ENCODE measurements at places on chromosomes 3 and 15.

DNA sequence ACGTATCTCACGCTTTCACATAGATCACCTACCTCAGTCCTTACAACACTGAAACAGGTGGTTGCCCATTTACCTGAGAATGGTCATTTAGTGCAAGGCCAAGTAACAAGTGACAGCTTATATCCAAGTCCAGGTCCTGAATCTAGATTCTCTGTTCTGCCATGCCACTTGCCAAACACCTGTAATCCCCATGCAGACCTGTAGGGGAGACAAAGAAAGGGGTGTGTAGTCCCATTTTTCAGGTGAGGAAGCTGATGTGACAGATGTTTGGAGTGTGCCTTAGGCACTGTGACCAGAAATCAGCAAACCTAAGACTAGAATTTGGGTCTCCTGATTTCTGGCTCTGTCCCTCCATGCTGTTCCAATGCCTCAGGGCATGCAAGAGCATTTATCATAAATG lies 12.7 kb downstream of the ZNF35 start:
- no peak for DNase-seq

DNA sequence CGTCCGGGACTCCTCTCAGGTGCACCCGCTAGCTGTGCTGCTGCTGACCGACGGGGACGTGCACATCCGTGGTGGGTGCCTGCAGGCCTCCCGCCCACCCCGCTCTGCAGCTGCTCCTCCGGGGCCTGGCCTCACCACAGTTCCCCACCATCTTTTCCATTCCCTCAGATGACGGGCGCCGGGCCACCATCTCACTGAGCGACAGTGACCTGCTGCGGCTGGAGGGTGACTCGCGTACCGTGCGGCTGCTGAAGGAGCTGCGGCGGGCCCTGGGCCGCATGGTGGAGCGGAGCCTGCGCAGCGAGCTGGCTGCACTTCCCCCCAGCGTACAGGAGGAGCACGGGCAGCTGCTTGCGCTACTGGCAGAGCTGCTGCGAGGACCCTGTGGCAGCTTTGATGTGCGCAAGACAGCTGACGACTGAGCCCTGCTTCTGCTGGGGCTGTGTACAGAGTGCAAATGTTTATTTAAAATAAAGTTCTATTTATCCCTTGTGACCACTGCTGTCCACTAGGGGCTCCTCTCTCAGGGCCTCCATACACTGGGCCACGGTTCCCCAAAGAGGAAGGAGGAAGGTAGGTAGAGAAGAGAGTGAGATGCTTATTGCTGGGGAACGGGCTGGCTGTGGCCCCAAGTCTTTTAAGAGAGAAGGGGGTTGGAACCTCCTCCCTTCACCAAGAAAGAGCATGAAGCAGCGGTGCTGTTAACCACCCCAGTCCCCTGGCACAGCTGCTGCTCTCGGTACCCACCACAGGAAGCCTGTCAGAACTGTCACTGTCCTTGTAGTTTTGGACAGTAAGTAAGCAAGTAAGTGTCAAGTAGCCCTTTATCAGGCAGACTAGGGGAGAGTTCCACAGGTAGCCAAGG lies 47.0 kb downstream of the DHX30 start:
- DNase-seq: no peak

DNA sequence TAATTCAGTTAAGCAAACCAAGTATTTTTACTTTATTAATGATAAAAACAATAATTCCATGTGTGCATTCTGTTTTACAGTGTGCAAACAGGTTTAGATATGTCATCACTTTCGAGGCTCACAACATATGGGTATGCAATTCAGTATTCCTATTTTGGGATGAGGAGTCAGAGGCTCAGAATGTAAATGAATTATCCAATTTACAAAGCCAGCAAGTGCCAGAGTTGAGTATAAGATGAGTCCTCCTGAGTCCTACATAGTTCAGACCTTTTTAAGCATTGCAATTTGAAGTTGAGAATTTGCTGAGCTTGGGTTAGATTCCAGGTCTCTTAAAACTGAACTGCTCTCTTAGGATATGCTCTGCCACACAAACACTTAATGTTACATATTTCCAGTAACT lies 424.2 kb upstream of the ROBO2 start:
- no peak for DNase-seq

DNA sequence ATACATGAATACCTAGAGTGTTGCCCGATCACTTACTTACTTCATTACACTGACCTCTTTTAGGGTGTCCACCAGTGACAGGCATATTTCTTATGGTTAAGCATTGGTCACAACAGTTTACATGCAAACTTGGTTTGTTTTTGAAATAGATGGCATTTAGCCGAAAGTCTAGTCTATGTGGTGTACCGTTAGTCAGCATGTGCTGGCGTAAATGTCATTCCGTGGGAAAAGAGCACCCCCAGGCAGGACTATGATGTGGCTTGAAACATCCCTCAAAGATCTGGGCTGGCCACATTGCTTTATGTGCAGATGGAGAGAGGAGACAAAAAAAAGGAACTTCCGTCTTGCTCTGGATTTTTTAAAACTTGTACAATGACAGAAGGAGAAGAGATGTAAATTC lies 357.0 kb upstream of the ICE2 start:
- no peak for DNase-seq

GRCh38 chr15:71167445-71168165 lies 52.3 kb downstream of the THSD4 start:
- no peak for DNase-seq

DNA sequence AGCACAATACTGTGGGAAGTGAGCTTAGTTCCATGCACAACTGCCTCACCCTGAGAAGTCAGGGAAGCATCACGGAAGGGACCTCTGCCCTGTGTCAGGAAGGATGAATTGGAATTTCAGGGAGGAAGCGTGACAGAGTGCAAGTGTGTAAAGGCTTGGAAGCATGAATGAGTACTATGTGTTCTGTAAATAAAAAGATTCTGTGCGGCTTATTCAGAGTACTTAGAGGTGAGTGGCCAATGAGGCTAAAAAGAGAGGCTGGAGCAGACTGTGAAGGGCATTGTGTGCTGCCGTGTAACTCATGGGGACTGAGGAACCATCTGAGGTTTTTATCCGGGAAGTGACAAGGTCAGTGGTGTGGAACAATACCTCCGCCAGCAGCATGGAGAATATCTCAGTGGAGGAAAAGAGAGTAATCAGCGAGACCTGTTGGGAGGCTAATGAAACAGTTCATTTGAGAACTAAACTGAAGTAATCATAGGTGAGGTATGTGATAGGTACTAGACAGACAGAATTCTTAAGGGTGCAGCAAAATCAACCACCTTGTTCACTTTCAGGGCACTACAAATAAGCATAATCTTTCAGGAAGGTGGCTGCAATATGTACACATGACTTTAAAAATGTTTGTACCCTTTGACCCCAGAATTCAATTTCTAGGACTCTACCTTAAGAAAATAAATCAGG lies 64.9 kb upstream of the SPRED1 start:
- DNase-seq: no peak

DNA sequence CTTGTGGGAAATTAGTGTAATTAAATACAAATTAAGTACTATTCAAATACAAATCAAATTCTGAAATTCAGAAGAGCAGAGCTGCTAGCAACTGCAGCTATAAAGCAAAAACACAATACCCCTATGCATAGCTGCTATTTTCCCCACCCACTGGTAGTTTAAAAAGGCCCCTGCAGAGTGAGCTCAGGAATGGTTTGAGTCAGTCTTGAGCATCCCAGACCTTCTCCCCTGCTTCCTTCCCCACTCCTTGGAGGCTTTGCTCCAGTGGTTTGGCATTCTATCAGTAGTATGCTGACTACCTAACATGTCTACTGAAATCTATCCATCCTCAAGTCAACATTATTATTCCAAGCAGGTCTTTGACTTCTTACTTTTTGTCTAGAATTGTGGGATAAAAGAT lies 53.0 kb downstream of the EFHB start:
- DNase-seq: no peak

DNA sequence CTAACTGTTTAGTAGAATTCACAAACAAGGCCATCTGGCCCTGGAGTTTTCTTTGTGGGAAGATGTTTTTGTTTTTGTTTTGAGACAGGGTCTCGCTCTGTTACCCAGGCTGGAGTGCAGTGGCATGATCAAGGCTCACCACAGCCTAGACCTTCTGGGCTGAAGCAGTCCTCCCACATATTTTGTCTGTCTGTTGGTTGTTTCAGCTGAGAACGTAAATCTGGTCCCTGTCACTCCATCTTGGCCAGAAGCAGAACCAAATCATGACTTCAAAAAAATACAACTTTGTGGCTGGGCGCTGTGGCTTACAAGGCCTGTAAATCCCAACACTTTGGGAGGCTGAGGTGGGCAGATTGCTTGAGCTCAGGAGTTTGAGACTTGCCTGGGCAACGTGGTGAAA lies 27.1 kb downstream of the MRAS start:
- DNase-seq: no peak

DNA sequence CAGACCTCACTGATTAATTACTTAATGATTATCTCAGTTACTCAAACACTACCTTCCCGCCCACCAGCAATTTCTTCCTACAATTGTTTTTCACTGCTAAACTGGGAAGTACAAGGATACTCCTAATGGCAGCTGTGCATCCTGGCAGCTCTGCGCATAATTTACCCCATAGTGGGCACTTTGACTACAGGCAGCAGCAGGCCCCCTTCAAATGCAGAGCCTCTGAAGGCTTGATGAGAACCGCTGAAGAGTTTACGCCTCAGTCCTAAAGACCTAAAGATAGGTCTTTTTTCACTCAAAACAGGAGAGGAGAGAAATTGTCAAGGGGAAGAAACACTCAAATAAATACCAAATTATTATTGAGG lies 10.7 kb downstream of the CCDC32 start:
- DNase-seq: no peak

DNA sequence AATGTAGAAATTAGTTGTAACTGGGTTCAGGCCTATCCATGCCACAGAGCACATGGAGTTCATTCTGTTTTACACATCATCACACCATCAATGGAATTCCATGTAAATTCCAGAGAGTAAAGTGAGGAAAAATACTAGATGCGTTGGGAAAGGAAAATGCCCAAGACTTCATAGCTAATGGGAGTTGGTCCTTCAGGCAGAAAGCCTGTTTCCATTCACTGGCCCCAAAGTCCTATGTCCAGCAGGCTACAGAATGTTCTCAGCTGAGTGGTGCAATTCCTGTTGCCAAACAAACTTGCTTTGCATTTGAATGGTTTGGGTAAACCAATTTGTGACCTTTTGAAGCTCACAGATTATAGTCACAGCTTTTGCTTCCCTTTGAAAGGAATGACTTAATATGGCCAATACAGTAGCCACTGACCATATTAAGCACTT lies 164.6 kb upstream of the PFN2 start:
- no peak for DNase-seq

- no peak for DNase-seq
These were observed 3.8 kb downstream of the HEG1 start for GRCh38 chr3:125051715-125052581.

DNA sequence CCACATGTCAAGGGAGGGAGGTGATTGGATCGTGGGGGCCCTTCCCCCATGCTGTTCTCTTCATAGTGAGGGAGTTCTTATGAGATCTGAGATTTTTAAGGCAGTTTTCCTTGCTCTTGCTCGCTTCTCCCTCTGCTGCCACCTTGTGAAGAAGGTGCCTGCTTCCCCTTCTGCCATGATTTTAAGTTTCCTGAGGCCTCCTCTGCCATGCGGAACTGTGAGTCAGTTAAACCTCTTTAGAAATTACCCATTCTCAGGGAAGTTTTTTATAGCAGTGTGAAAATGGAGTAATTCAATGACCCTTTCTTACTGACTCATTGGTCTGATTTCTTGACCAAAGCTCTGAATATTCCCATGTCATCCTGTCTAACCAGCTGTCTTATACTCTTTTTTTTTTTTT lies 484.4 kb upstream of the TPRG1 start:
- DNase-seq: no peak

DNA sequence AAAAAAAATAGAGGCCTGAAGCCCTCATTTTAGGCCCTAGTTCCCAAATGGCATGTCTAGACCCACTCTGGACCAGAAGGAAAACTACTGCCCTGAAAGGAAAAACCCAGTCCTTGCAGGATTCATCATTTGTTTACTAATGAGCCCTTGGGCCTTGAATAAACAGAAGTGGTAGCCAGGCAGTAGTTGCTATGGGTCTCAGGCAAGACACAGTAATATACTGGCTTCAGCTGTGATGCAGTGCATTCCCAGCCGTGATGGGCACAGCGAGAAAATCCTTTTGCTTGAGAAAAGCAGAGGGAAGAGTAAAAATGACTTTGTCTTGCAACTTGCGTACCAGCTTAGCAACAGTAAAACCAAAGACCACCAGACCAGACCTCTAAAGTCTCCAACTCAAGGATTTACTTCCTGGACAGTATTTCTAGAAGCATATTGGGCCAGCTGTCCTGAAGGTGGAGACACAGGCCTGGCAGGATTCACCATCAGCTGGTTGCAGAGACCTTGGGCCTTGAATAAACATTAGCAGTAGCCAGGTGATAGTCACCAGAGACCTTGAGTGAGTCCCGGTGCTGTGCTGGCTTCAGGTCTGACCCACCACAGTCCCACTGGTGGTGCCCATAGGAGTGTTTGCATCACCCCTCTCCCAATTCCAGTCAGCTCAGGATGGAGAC lies 208.3 kb upstream of the SLITRK3 start:
- DNase-seq: no peak

- DNase-seq: peak; percentile 40
These were observed 877.2 kb downstream of the CADM2 start for GRCh38 chr3:85835857-85836440.

GRCh38 chr15:37166402-37166801 lies 66.1 kb upstream of the MEIS2 start:
- no peak for DNase-seq

DNA sequence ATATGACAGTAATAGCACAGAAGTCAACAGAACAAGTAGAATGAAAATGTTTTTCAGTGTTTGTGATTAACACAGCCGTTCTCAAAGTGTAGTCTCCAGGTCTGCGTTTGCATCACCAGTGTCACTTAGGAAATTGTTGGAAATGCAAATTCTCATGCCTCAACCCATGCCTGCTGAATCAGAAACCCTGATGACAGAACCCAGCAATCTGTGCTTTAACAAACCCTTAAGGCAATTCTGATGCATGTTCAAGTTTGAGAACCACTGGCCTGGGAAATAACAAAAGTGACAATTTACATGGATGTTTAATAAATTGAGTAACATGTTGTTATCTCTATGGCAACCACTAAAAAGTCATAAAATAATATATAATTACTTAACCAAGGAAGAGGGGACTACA lies 103.1 kb upstream of the ATP11B start:
- DNase-seq: no peak

DNA sequence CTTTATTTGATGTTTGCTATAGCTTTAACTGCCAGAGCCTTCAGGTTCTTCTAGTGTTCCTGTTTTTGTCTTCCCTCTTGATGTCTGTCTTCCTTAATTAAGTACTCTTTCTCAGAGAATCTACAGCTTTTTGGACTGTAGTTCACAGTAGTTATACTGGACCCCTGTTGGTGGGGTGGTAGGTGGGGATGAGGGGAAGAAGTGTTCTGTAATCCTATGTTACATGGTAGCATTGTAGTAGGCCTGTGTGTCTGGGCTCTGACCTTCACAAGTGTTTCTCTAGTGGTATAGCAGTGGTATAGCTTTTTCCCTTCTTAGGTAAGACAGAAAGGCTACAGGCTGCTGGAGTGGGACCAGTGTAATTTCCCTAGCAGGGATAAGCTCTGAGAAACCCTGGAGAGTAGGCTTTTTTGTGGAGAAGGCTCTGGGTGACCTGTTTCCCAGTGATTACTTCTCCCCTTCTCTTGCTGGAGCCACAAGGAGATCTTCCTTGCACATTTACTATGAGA lies 59.6 kb downstream of the CHRNA7 start:
- DNase-seq: no peak

- no peak for DNase-seq
These were observed 6.4 kb downstream of the CELSR3 start for GRCh38 chr3:48656061-48656840.
